ENCODE measurements at places on chromosomes 1 and 21.

DNA sequence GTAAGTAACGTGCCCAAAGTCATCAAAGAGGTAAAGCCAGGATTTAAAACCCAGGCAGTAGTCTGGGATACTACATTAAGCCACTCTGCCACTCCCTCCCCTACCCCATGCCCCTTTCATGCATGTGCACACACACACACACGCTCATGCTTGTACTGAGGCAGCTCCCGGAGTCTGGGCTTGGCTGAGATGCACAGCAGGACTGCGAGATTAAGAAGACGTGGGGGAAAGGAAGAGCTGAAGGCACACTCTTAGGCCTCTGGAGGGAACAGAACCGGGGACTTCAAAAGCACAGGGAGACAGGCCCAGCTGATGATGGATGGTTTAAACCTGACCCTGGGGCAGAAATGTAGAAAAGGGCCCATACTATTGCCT lies 98.3 kb downstream of the GLIS1 start:
- DNase-seq, result no peak

DNA sequence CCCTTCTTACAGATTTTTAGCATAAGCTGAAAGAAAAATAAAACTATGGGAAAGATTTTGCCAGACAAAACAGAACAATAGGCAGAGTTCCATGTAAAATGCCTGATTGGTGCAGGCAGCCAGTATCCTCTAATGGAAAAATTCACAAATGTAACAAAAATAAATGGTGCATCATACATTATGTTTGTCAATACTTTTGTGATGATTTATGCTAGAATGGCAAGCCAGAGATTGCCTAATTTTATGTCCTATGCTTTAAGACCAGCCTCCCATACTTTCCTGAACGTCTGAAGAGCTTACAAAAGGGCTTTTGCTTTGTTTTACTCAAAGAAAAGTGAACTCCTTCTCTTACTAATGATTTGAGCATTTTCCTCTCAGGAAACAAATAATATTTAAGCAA lies 81.5 kb upstream of the KCNJ15 start:
- DNase-seq, result no peak

GRCh38 chr1:172863031-172863430 lies 187.7 kb downstream of the TNFSF18 start:
- no peak for DNase-seq

GRCh38 chr1:110321846-110322245 lies 17.3 kb upstream of the RBM15 start:
- no peak for DNase-seq

- DNase-seq, result no peak
These were observed 15.2 kb downstream of the PRXL2B start for GRCh38 chr1:2601721-2602303.

- peak; percentile 7 for DNase-seq
These were observed 45.8 kb downstream of the MIGA1 start for GRCh38 chr1:77825131-77825709.

DNA sequence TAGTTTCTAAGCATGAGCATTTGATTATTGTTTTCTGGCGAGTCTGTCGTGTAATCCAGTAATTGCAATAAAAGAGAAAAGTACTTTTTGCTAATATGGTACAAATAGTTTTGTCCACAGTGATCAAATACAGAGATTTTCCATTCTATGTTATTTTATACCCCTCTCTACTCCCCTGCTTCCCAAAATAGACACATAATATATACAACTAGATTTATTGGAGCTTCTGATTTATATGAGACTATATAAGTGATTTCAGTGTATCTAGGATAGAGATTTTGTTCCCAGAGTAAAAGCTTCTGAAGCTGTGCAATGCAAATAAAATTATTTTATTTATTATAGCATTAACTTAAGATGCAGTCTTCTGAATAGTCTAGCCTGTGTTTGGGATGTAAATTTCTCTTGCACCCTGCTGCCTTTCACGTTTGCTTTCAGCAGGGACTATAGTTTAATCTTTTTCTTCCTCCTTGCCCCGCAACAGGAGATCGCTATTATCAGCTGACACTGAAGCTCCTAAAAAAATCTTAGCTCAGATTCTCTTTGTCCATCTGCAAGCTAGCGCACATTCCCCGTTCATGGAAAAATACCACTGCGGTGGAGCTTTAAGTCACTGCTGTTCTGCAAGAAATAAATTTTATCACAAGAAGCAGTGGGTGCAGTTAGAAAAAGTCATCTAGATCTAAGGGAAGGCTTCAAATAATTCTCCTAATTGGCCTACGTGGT lies 273.3 kb downstream of the DISC1 start:
- no peak for DNase-seq

GRCh38 chr1:112911506-112912220 lies 44.3 kb downstream of the SLC16A1 start:
- DNase-seq, result no peak

- DNase-seq, result no peak
These were observed 26.2 kb upstream of the C1orf105 start for GRCh38 chr1:172394141-172394751.

DNA sequence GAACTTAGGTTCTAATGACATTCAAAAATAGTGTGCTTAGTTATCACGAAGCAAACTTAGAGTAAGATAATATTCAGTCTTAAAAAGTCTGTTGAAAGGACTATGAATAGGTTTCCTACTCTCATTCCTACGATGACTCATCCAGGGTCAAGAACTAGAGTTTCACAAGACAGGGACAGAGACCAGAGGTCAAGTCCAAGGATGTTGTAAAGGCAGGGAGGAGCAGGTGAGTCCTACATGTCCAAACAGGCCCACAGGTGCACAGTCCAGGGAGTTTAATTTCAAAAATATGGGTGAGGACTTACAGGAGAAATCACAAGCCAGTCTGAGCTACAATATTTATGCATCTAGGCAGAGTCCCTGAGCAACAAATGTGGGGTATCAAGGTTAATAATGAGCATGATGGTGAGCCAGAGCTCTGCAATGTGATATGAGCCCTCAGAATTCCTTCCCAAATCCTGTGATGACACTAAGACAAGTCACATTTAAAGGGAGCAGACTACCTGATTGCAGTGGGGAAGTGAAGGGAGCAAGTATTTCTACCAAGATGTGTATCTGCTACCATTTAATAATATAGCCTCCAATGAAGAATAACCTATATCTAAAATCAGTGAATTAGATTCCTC lies 100.0 kb upstream of the NRIP1 start:
- DNase-seq, result peak; percentile 65

GRCh38 chr1:50450861-50451653 lies 27.8 kb upstream of the DMRTA2 start:
- DNase-seq, result no peak

GRCh38 chr21:32991361-32991760 lies 34.4 kb upstream of the OLIG2 start:
- no peak for DNase-seq

DNA sequence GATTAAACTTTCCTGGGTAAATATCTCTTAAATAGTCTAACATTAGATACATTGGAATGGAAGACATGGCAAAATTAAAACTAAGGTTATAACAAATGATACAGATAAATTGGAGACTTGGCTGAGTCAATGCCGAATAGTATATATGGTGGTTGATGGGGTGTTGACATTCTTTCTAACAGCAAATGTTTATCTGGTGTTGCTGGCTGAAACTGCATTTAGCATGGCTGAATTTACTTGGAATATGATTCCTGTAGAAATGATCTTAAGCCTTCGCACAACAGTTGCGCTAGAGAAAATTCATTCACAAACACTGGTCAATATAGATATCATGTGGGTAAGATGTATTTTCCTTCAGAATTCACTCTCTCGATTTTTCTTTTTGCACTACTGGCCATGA lies 646.0 kb upstream of the CXADR start:
- no peak for DNase-seq

- no peak for DNase-seq
These were observed 280 bp downstream of the CREB3L4 start for GRCh38 chr1:153968000-153968363.

All from LoVo (cell line).